Panc1 (cell line): ENCODE measurements at places on chromosomes 7 and 10.
A peak's percentile ranks its signal among the peaks of the same experiment; 100 is the strongest.

DNA sequence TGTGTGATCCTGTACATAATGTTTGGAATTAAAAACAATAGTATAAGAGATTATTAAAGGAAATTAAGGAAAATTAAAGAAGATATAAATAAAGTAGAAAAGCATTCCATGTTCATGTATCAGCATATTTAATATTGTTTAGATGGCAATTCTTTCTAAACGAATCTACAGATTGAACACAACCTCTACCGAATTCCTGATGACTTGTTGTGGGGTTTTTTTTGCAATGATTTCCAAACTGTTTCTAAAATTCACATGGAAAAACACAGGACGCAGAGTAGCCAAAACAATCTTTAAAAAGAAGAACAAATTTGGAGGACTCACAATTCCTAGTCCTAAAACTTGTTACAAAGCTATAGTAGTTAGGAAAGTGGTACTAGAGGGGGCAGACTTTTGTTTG, 573.4 kb upstream of the IGFBP3 start:
- DNase-seq: no peak

- DNase-seq: peak; percentile 28
These were observed 78.6 kb downstream of the LCOR start for GRCh38 chr10:96910488-96911395.

- no peak for DNase-seq
These were observed 1.2 kb downstream of the WEE2 start for GRCh38 chr7:141709318-141709717.

- no peak for DNase-seq
These were observed 81.0 kb downstream of the HACD1 start for GRCh38 chr10:17536221-17536620.

- no peak for DNase-seq
These were observed 176.4 kb upstream of the RHEB start for GRCh38 chr7:151695951-151696541.

GRCh38 chr7:94492601-94493000, 17.0 kb upstream of the CASD1 start:
- DNase-seq: no peak

DNA sequence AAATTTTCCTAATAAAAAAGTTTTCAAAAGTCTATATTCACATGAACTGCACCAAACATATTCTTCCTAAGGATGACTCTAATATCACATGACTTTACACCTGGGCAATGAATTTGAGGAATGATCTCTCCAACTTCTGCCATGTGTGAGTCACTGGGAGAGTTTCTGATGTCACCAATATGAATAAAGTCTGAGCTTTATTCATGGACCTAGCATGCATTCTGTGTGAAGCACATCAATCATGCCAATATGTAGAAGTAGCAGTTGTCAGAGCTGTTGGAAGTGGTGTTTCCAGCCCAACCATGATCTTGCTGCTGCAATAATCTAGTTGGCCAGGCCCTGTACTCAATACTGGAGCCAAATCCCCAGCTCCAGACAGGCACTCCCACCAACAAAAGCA, 91.7 kb upstream of the IFRD1 start:
- no peak for DNase-seq

DNA sequence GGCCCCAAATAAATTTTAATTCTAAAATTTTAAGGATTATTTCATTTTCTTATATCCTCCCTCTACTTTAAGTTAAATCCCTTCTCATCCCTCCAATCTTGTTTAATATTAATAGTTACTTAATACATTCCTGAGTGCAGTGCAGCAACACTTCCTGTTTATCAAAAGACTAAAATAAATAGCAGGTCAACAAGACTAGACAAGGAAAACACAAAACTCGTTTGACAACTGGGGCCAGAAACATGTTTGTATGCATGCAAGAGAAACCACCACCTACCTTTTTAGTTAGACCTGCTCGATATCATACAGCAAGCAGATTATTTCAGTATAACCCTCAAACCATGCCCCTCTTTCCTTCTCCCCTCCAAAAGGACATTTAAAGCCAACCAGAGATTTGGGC, 95.8 kb downstream of the PARD3 start:
- no peak for DNase-seq

DNA sequence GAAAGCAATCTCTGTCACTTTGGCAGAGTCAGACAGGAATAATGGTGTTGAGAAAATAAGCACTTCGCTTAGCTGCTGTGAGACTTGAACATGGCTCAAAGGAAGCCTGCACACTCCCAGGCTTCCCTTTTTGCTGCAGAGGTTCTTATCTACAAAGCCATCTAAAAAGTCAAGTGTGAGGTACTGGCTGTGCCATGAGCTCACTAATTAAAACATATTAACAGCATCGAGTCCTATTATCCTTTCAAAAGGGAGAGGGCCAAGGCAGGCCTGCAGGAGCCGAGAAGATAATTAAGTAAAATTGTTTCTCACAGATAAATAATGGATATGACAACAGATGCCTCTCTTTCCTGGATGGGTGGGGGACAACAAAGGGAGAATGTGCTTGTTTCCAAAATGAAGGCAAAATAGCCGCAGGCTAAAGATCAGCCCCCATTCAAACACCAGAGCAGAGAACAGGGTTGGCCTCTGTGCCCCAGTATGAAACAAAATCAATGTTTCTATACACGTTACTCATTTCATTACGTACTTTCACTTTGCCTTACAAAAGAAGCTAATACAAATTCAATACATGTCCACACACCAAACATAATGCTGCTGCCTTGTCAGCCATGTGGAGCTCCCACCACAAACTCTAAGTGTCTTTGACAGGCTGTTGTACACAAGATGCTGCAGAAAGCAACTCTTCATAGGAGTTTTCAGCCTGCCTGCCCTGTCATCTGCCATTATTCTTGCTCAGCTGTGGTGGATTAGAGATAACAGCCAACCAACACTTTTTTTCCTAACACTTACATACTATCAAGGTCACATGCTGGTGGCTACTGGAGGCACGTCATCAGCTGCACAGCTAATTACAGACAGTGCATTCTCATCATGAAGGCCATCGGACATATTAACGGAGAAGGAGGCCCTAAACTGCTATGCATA, 55.3 kb downstream of the ELAPOR2 start:
- no peak for DNase-seq

- DNase-seq: no peak
These were observed 27.6 kb upstream of the PRKG1 start for GRCh38 chr10:51046654-51047053.
